ENCODE measurements at places on chromosomes 11 and 22.

DNA sequence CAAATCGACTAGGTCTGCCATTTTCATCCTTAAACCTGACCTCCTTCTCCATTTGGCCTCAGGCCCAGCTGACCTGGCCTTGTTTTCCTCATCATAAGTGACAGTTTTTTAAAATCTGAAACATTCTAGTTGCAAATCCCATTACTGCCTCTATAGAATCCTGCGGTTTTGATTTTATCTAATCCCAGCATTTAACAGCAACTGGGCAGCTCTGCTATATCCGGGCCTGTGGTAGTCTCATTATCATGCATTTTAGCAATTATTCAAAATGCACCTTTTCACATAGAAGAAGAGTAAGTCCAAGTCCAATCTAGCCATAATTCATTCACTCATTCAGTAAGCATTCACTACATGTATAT, 28.6 kb upstream of the BIRC3 start:
- DNase-seq, result no peak

DNA sequence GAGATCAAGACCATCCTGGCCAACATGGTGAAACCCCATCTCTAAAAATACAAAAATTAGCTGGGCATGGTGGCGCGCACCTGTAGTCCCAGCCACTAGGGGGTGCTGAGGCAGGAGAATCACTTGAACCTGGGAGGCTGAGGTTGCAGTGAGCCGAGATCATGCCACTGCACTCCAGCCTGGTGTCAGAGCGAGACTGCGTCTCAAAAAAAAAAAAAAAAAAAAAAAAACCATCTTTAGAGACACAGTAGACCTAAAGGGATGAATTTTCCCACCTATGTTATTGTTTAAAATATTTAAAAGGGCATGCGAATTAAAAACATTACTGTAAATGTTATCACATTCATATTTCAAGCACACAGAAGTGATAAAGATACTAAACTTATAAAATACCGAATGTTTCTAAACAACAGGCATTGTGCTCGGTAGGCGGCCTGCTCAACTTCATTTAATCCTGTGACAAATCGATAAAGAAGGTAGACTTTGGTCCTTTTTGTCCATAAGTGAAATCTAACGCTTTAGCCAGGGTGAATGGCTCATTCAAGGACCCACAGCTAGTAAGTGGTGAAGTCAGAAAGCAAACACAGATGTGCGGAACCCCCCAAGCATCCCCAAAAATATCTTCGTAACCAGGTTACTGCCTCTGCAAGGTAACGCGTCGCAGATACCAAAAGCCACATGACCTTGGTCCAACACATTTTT, 16.1 kb downstream of the NCAPD3 start:
- no peak for DNase-seq

GRCh38 chr22:42793848-42794405, 63.1 kb downstream of the ARFGAP3 start:
- no peak for DNase-seq

- no peak for DNase-seq
Measured at GRCh38 chr11:95143106-95143681, 53.5 kb downstream of the ENDOD1 start.

- DNase-seq, result no peak
Measured at GRCh38 chr22:25083807-25084200, 115.9 kb upstream of the CRYBB3 start.

- DNase-seq, result no peak
Measured at GRCh38 chr11:49851971-49852389, 100.2 kb upstream of the OR4C13 start.

DNA sequence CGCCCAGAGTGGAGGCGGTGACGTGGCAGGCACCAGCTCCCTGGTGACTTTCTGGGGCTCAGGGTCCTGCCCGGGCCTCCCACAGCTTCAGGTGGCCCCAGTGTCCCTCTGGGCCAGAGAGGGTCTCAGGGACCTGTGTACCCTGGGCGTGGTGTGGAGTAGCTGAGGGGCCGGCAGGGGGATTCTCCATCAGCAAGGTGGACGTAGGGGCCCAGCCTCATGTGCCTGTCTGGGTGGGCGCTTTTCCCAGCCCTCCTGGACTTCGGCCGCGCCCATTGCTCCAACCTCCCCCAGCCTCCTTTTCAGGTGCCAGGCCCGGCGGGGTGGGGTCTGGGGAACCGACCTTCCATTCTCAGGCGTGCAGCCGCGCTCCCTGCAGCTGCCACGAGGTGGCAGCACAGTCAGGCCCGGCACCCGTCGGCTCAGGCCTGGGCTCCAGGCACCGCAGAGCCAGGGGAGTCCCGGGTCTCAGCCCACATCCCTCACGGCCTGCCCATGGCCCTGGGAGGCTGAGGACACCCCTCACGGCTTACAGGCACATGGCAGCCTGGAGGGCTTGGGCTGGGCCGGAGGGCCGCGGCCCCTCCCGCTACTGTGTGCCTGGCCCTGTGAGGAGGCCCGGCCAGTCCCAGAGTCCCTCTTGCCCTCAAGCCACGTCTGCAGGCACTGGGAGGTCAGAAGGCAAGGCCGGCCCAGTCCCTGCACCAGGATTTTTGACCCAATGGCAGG, 19.9 kb upstream of the MUC5B start:
- DNase-seq, result peak; percentile 79

DNA sequence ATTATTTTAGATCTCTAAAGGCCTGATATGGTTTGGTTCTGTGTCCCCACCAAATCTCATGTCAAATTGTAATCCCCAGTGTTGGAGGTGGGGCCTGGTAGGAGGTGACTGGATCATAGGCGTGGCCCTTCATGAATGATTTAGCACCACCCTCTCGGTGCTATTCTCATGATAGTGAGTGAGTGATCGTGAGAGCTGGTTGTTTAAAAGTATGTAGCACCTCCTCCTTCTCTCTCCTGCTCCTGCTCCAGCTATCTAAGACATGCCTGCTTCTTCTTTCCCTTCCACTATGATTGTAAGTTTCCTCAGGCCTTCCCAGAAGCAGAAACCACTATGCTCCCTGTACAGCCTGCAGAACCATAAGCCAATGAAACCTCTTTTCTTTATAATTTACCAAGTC, 114.1 kb downstream of the SERGEF start:
- no peak for DNase-seq
